ENCODE measurements at places on chromosomes 12 and 14.

DNA sequence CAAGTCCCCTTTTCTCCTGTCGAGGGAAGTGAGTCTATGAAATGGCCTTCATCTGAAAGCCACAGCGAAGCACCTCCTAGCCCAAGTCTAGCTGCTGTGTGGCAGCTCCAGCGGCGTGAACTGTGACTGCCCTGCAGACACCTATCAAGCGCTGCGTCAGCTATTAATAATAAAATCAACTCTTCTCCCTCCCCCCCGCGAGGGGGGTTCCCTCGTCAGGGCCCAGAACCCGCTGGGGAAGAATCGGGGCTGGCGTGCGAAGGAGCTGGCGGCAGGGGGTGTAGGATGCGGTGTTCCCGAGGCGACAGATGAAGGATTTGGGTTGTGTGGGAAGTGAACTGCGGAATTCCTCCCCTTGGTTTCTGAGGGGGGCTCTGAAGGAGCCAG is 662 bp upstream of the ATP2A2 start:
- peak overlapping the region; percentile 80 for H3K4me3 ChIP-seq
- H3K27me3 ChIP-seq: peaks cover 25% of the 10 kb centered on the region
- H3K27ac ChIP-seq: peak overlapping the region; percentile 80
- H3K36me3 ChIP-seq: peaks cover 29% of the 10 kb centered on the region
- H3K4me1 ChIP-seq: peaks cover 49% of the 10 kb centered on the region

- peaks cover under 1% of the 10 kb centered on the region for H3K4me1 ChIP-seq
- H3K27me3 ChIP-seq: peaks cover 58% of the 10 kb centered on the region
- DNase-seq: no peak
- no peak overlapping the region for H3K4me3 ChIP-seq
- H3K27ac ChIP-seq: no peak overlapping the region
- H3K36me3 ChIP-seq: no peaks in the 10 kb centered on the region
These were observed 37.8 kb upstream of the FOS start for GRCh38 chr14:75240781-75241180.

DNA sequence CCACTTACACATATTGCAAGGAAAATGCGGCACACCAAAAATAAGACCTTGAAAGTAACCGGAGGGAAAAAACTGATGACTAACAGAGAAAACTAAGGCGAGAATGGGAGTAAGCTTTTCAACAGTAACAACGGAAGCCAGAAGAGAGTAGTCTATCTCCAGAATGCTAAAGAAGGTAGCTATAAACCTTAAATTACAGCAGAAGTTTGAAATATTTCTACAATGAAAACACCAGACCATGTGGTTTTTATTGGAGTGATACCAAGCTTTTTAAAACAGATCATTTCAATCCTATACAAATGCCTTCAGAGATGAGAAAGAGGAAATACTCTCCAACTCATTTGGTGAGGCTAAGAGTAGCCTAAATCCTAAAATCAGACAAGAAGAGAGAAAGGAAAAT is 209.5 kb downstream of the ANO6 start:
- H3K36me3 ChIP-seq: peaks cover 56% of the 10 kb centered on the region
- H3K27ac ChIP-seq: no peak overlapping the region
- no peak overlapping the region for H3K4me3 ChIP-seq
- no peaks in the 10 kb centered on the region for H3K4me1 ChIP-seq

- no peaks in the 10 kb centered on the region for H3K36me3 ChIP-seq
- H3K27me3 ChIP-seq: no peaks in the 10 kb centered on the region
- H3K4me3 ChIP-seq: no peak overlapping the region
- no peaks in the 10 kb centered on the region for H3K4me1 ChIP-seq
These were observed 243.1 kb downstream of the BCAT1 start for GRCh38 chr12:24705741-24706358.

- H3K27me3 ChIP-seq: no peaks in the 10 kb centered on the region
- peaks cover 3% of the 10 kb centered on the region for H3K4me1 ChIP-seq
- no peak overlapping the region for H3K27ac ChIP-seq
- H3K36me3 ChIP-seq: peaks cover 21% of the 10 kb centered on the region
- no peak overlapping the region for H3K4me3 ChIP-seq
These were observed 35.8 kb downstream of the FBXO34 start for GRCh38 chr14:55306938-55307589.

DNA sequence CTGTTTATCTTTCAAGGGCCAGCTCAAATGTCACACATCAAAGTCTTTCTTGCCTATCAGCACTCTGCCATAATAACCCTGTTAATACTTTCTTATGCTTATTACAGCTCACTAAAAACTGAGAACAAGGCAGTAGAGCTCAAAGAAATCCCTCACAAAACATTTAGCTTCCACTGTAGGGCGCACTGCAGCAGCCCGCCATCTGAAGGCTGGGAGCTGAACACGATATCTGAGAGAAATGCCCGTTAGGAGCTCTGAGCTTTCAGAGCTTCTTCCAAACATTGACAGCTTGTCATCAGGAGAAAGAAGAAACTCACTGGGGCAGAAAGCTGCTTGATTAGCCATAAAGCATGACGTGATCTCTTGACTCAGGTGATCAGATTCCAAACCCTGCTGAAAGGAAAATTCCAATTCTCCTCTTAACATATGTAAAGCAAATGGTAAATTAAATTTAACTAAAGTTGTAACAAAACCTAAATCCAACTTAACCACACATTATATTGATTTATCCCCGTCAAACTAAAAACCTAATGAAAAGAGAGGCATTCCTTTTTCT is 175.7 kb downstream of the C12orf50 start:
- H3K27ac ChIP-seq: no peak overlapping the region
- no peak for DNase-seq
- no peak overlapping the region for H3K4me3 ChIP-seq

DNA sequence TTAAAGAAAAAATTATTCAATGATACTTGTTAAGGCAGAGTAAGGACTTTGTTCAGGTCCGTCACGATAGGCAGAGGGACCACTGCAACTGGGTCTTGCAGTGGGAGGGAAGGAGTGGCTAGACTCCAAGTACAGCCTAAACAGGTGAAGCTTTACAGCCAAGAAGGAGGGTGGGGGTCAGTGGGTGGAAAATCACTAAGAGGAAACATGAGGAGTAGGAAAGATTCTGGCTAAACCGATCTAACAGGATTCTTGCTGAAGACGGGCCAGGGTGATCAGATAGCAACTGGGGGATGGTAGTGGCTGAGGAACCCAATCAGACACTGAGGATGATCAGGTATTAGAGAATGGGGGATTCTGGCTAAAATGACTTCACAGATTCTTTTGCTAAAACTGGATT is 100.2 kb downstream of the TTC7B start:
- H3K27ac ChIP-seq: no peak overlapping the region
- DNase-seq: no peak

DNA sequence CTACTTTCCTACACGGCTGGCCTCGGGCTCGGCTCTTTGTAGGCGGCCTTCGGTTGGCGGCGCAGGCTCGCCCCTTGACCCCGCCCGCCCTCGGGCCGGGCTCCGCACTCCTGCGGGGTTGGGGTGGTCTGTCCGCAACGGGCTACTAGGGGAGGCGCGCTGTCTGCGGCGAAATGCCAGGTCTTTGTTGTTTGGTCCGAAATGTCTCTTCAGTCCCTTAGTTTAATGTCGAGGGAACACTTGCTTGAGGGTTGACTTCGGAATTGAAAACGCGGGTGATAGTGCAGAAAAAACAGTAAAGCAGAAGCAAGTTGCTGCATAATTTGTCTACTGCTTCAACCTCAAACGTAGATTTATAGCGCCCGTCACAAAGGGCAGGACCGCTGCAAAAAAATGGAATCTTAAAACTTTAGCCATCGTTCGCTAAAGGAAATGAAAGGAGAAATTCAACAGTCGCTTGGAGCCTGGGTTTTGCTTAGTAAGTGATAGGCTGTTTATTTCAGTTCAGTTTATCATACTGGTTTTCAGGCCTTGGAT is 390 bp downstream of the JKAMP start:
- H3K36me3 ChIP-seq: peaks cover 17% of the 10 kb centered on the region
- no peak for DNase-seq
- peaks cover 55% of the 10 kb centered on the region for H3K4me1 ChIP-seq
- H3K4me3 ChIP-seq: peak overlapping the region; percentile 94
- H3K27me3 ChIP-seq: no peaks in the 10 kb centered on the region

GRCh38 chr14:100605706-100606686 is 18.8 kb upstream of the BEGAIN start:
- no peak overlapping the region for H3K4me3 ChIP-seq
- H3K27ac ChIP-seq: no peak overlapping the region

DNA sequence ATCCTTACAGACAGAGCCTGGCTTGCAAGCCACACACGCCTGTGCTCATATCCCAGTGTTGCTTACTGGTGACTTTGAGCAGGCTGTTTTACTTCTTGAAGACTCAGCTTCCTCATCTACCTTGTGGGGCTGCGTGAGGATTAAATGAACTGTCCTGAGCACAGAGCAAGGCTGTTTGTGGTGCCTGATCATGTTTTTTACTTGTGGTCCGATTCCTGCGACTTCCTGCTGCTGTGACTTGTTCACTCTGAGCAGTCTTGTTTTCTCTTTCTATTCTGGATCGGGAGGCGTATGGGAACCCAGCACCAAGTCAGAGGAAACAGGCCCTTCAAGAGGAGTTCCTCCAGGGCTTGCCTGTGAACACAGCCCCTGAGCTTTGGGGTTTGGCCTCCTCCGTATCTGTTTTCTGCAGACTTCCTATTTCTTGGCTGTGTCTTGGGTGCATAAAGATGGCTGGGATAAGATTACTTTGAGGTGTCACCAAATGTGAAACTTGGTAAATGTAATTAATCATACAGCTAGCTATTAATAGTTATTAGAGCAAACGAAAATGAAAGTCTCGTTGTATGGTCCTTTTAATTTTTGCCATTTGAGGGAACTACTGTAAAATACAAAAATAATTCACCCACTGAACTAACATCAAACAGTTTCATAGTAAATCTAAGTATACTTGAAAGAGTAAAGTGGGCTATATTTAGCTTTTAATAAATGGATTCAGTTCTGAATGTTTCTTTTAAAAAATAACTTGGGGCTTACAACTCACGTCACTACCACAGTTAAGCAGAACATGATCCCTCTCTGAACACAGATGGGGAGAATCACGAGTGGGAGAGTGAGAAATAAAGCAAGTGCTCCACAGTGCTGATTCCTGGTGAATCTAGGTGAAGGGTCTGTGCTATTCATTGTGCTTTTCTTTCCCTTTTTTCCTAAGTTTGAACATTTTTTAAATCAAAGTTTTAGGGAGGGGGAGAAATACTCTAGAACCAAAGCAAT is 251.5 kb downstream of the FOXN3 start:
- H3K36me3 ChIP-seq: peaks cover 34% of the 10 kb centered on the region
- DNase-seq: no peak

DNA sequence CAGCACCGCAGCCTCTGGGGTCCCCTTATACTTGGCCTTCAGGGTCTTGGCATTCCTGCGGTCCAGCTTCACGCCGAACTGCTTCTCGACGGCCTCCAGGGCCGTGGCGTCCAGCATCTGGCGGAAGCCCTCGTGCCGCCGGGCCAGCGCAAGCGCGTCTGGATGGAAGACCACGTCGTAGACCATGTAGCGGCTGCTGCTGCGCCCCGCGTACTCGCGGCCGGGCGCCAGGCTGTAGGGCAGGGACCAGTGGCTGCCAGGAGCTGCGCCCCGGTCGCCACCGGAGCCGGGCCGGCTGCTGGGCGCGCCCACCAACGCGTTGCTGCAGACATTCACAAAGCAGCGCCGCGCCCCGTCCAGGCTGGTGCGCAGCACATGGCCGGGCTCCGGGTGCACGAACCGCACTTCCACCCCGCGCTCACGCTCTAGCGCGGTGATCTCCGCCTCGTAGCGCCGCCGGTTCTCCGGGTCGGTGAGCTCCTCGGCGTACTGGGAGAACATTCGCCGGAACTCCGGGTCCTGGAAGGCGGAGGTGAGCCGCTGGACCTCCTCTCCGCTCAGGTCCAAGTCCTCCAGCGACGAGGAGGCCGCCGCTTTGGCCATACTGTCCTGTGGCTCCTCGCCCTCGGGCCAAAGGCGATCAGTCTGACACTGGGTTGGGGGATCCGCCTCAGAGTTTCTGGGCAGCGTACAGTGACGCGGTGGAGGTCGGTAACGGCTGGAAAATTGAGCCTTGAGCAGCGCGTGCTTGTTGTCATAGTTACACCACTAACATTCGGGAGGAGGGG is at the start of gene DNAAF2:
Gene DNAAF2, minus strand, starts transcription at position 698 of the 788 bp plus-strand sequence. Its CDS starts 95 bp downstream, at position 603.
- H3K27me3 ChIP-seq: no peaks in the 10 kb centered on the region
- peak; percentile 73 for DNase-seq
- H3K4me1 ChIP-seq: peaks cover 58% of the 10 kb centered on the region
- H3K4me3 ChIP-seq: peak within 1 kb of the TSS; percentile 90

- H3K27ac ChIP-seq: no peak overlapping the region
- DNase-seq: no peak
- no peaks in the 10 kb centered on the region for H3K4me1 ChIP-seq
- H3K36me3 ChIP-seq: peaks cover 32% of the 10 kb centered on the region
- no peaks in the 10 kb centered on the region for H3K27me3 ChIP-seq
These were observed 41.1 kb downstream of the YAF2 start for GRCh38 chr12:42196723-42197603.

- DNase-seq: no peak
- no peak overlapping the region for H3K4me3 ChIP-seq
These were observed 8.6 kb downstream of the ISCU start for GRCh38 chr12:108570743-108571608.

- no peaks in the 10 kb centered on the region for H3K27me3 ChIP-seq
- DNase-seq: no peak
- H3K4me3 ChIP-seq: no peak overlapping the region
- H3K4me1 ChIP-seq: no peaks in the 10 kb centered on the region
- H3K36me3 ChIP-seq: no peaks in the 10 kb centered on the region
These were observed 53.7 kb downstream of the KCNC2 start for GRCh38 chr12:75155962-75156361.

- peak; percentile 46 for DNase-seq
- H3K4me3 ChIP-seq: no peak overlapping the region
- peaks cover 38% of the 10 kb centered on the region for H3K4me1 ChIP-seq
- no peaks in the 10 kb centered on the region for H3K27me3 ChIP-seq
These were observed 18.8 kb upstream of the FLVCR2 start for GRCh38 chr14:75559451-75560222.

GRCh38 chr14:105878125-105878524 is 351.7 kb downstream of the TMEM121 start:
- H3K36me3 ChIP-seq: no peaks in the 10 kb centered on the region
- peak; percentile 12 for DNase-seq
- H3K4me1 ChIP-seq: peaks cover 12% of the 10 kb centered on the region
- H3K27me3 ChIP-seq: peaks cover 99% of the 10 kb centered on the region
- H3K4me3 ChIP-seq: no peak overlapping the region

GRCh38 chr14:25086821-25087396 is 37.0 kb upstream of the STXBP6 start:
- H3K36me3 ChIP-seq: no peaks in the 10 kb centered on the region
- DNase-seq: no peak
- H3K27me3 ChIP-seq: no peaks in the 10 kb centered on the region
- no peak overlapping the region for H3K27ac ChIP-seq

DNA sequence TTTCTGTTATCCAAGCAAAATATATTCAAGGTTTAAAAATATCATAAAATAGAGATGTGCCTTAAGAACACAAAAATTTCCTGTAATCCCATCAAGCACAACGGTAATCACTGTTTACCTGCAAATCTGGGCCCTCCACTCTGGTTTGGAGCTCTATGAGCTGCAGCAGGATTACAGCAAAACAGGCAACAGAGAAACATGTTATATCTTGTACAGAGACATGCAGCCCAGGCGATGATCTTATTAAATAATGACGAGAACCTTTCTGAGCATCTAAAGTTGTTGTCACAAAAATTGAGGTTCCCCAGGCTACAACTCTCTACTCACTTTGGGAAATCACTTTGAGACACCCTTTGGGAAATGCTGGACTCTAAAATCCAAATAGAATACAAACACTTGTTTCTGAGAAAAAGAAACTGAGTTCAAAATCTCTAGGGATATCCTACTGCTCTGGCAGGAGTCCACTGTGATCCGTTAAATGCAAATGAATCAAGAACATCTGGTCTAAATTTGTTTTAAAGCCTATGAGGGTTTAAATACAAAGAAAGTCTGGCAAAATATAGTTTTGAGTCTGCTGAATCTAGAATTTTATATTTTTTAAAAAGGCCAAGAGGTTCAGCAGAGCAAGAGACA is 36.3 kb downstream of the STON2 start:
- no peak for DNase-seq
- H3K36me3 ChIP-seq: no peaks in the 10 kb centered on the region
- H3K27me3 ChIP-seq: no peaks in the 10 kb centered on the region
- H3K4me1 ChIP-seq: no peaks in the 10 kb centered on the region
- H3K27ac ChIP-seq: no peak overlapping the region

All from activated naive CD4-positive, alpha-beta T cell treated with anti-CD3 and anti-CD28 coated beads, Interleukin-2, amount 10 ng/mL, durations not matched to agents 7 days and 5 days (primary cell).